CD4-positive, alpha-beta T cell treated with Interleukin-15 for 4 hours (primary cell): ENCODE measurements at places on chromosomes 3 and 15.

DNA sequence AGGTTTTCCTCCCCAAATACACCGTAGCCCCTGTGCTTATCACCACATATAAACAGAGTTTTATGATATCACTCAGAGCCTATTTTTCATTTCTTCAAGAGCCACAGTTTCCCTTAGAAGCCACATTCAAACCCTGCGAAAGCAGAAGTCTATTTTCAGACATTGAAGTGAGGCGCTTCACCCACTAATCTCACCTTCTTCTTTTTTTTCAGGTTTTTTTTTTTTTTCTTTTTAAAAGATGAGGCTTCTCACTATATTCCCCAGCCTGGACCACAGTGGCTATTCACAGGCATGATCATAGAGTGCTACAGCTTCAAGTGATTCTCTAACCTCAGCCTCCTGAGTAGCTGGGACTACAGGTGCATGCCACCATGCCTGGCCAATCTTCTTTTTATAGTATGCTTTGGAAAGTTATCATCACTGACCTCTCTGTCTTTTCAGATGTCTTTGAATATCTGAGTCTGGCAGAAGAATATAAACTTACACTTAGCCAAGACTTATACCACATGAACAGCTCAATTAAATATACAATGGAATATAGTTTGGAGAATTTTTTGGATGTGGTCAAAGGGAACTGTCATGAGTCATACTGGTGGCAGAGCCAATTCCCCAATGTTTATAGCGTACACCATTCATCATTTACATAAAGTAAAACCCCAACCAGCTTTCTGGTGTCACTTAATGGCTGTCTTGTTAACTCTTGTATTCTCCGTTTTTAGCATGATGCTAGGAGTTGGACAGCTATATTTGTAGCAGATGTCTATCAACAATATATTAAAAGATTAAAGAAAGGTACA, 59.7 kb upstream of the CCDC50 start:
- no peak for DNase-seq

DNA sequence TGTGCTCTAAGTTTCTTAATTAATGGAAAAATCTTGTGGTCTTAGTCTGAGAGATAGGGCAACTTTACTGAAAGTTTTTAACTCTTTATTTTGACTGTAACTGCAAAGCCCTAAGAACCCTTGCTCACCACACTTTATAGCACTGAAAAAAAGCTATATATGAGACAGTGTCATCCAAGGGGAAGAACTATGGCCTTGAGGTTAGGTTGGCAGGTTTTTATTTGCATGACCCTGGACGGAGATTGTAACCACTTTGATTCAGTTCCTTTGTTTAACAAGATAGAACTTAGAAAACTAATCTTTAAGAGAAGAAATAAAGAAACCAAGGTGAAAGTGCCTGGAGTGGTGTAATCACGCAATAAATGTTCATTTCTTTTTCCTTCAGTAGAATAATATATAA, 30.6 kb upstream of the LYSMD4 start:
- DNase-seq, result no peak

DNA sequence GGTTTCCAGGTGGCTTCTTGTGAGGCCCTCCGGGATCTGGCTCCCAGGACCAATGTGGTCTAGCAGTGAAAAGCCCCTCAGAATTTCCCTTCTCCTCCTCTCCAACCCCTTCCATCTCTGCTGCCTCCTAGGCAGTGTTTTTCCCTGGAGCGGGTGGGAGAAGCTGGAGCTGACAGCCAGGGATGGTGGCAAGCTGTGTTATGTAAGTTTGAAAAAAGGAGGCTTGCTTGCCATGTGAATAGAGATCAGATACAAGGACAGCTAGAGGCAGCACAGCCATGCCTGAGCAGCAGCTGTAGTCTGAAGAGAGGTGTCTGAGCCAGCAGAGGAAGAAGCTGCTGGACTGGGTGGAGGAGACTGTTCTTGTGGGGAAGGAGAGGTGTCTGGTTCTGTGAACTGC, 20.6 kb downstream of the SNAPC5 start:
- DNase-seq, result no peak

DNA sequence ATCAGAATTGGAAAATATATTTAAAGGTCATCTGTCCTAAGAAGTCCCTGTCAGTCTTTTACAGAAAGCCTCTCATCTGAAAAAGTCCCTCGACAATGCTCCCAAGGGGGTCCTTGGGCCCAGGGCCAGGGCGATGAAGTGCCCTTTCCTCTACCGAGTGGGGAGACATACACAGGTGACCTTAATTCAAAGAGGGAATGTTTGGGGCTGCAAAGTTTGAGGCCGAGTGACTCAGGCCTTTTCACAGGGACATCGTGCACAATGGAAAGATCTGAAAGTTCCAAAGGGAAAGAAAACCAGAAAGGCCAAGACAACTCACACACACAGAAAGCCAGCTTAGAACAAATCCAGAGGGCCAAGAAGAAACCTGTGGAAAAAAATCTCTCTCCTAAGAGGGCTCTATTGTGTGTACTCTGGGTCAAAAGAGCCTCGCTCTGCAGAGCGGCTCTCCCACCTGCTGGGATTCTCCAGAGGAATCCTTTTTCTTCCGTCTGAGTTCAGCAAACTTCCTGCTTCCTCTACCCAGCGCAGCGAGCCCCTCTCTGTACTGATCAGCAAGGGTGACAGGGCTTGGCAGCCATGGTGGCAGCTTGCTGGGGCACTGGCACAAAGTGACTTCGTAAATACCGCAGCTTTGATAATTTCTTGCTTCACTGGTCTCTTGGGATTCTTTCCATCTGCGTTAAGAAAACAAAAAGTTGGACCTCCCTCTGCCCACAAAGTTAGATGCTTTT, 259.1 kb downstream of the OPA1 start:
- no peak for DNase-seq
